Esophagus muscularis mucosa (tissue), 4 donors: ENCODE measurements at places on chromosomes 2 and 18. TPM values are rescaled to one million over a fixed set of nuclear protein-coding genes. Genes with fewer than 3 reads are reported as not detected.

Gene LBX2
- total RNA-seq = 0.69 TPM

Gene IL1RL2
- 0.19 TPM for total RNA-seq

DNA sequence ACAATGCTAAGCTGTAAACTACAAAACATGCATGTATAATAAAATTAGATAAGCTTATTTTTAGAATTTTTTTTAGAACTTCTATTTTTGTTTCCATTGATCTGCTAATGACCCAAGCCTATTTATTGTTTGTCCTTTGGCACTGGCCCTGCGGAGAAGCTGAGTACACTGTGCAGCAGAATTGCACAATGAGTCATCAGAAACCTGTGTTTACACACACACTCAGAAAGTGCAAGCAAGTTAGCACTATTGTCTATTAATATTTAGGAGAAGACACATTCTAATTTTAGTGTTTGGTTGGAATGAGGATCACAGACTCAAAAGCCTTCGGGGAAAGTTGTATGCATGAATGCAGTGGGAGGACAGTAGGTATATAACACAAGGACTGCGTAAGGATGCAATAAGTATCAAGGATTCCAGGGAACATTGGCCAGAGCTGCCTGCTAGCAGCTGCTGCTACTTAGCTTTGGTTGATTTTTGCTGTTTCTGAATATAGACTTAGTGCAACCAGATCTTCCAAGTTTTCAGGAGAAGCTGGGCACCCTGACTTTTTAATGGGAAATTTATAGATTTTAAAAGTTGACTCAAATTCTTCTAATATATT lies 128.2 kb downstream of the KCNH7 start:
- H3K27me3 ChIP-seq = no peaks in the 10 kb centered on the region
- no peaks in the 10 kb centered on the region for H3K4me1 ChIP-seq
- no peak for DNase-seq

DNA sequence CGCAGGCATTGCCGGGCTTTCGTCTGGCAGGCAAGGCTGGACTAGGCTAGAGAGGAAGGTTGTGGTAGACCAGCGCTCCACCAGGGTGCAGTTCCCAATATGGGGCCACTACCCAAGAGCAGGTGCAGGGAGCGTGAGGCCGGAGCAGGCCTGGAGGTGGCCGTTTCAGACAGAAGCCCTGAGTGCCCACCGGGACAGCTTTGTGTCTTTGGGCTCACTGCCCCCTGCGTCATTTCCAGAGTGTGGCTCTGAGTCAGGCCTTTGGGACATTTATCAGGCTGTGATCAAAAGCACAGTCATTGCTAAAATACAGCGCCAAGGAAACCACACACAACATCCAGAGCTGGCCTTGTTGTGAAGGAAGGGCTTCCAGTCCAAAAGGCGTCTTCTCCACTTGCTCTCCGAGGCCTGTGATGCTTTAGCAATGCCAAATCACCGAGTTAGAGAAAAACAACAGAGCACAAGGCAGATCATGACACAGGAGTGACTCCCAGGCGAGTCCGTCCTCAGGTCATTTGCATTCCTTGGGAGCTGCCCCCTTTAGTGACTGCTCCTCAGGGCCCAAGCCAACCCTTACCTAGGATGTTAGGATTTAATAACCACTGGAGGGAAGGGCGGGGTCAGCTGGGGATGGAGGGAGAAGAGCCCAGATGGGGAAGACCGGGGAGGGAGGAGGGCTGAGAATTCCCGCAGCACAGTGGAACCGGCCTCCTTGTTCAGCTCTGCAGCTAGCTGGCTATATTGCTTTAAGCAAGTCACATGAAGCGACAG lies 42.3 kb downstream of the RFX8 start:
- no peak for DNase-seq
- H3K36me3 ChIP-seq = no peaks in the 10 kb centered on the region
- H3K4me3 ChIP-seq = no peak overlapping the region
- no peaks in the 10 kb centered on the region for H3K27me3 ChIP-seq
- H3K27ac ChIP-seq = no peak overlapping the region

- no peak overlapping the region for H3K4me3 ChIP-seq
- no peak overlapping the region for H3K27ac ChIP-seq
- H3K36me3 ChIP-seq = no peaks in the 10 kb centered on the region
- H3K4me1 ChIP-seq = no peaks in the 10 kb centered on the region
- no peaks in the 10 kb centered on the region for H3K27me3 ChIP-seq
- no peak for DNase-seq
Measured at GRCh38 chr2:167424221-167424620, 535.9 kb downstream of the XIRP2 start.

DNA sequence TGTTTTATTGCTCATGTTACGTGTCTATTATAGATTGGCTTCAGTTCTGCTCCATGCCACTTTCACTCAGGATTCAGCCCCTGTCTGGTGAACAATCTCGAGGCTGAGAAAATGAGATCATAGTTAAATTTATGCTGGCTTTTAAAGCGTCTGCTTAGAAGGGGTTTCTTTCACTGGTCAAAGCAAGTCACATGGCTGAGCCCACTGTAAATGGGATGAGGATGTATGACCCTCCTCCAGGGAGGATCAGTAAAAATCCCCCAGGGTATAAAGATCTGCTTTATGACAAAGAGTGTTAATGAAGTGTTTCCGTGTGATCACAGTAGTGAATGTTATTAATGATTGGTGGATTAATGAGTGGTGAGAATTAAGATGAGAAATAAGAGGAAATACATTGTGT lies 6.2 kb upstream of the PLCL1 start:
- H3K4me1 ChIP-seq = peaks cover 4% of the 10 kb centered on the region
- H3K27ac ChIP-seq = no peak overlapping the region
- H3K4me3 ChIP-seq = no peak overlapping the region
- no peak for DNase-seq

DNA sequence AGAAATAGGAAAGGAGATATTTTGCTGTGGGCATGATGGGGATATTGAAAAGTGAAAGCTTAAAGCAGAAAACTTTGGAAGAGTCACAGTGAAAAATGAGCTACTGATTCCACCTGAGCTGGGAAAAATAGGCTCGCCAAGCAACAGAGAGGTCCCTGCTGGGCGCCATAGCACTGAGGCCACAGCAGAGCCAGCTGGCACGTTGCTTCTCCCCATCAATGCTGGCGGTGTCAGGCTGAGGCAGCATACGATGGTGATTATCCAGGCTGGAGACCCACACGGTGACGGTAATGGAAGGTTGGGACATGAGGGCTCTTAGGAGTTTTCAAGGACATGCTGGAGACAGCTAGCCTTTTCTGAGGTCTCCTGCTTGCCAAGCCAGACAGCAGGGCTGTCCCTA lies 25.8 kb upstream of the DTNB start:
- no peaks in the 10 kb centered on the region for H3K36me3 ChIP-seq
- no peak overlapping the region for H3K4me3 ChIP-seq
- H3K27ac ChIP-seq = no peak overlapping the region
- no peaks in the 10 kb centered on the region for H3K27me3 ChIP-seq
- peaks cover 7% of the 10 kb centered on the region for H3K4me1 ChIP-seq
- no peak for DNase-seq

Gene REG1B
- total RNA-seq = not detected

DNA sequence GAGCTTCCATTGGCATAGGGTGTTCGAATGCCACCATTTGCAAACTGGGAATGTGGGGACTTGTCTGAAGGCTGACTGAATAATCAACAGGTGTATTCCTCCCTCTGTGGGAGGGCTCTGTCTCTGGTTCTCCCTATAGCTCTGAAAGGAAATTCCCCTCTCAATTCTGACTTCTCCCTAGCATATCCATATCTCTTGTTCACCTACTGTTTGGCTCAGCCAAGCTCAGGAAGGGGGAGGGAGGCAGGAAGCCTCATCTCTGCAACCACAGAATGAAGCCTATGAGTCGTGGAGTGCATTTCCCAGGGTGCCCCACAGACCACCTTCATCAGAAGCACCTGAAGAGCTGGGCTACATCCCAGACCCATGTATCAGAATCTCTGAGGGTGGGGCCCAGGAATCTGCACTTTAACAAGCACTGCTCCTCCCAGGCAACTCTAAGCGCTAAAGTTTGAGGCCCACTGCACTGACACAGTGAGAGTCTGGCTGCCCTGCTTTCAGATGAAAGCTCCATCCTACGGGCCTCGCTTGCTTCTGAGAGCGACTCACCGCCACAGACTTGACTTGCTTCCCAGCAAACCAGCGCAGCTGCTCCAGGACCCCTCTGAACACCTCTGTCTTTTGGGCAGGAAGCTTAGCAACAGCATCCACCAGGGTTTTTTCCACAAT lies 32.0 kb downstream of the XDH start:
- no peaks in the 10 kb centered on the region for H3K27me3 ChIP-seq
- no peaks in the 10 kb centered on the region for H3K4me1 ChIP-seq
- no peak overlapping the region for H3K4me3 ChIP-seq
- no peak overlapping the region for H3K27ac ChIP-seq
- peak; percentile 80 for DNase-seq
- H3K36me3 ChIP-seq = no peaks in the 10 kb centered on the region

- DNase-seq = no peak
- H3K4me3 ChIP-seq = no peak overlapping the region
- no peak overlapping the region for H3K27ac ChIP-seq
- H3K36me3 ChIP-seq = no peaks in the 10 kb centered on the region
Measured at GRCh38 chr2:107633580-107634147, 193.0 kb upstream of the RGPD4 start.

GRCh38 chr2:219419331-219420197 lies 1.4 kb downstream of the DES start:
- peaks cover 51% of the 10 kb centered on the region for H3K36me3 ChIP-seq
- H3K4me1 ChIP-seq = peaks cover 19% of the 10 kb centered on the region
- DNase-seq = no peak
- H3K27ac ChIP-seq = peak overlapping the region; percentile 99
- peaks cover 5% of the 10 kb centered on the region for H3K27me3 ChIP-seq

- H3K36me3 ChIP-seq = no peaks in the 10 kb centered on the region
- peak overlapping the region; percentile 78 for H3K4me3 ChIP-seq
- H3K27ac ChIP-seq = peak overlapping the region; percentile 96
- H3K4me1 ChIP-seq = peaks cover 23% of the 10 kb centered on the region
- H3K27me3 ChIP-seq = no peaks in the 10 kb centered on the region
Measured at GRCh38 chr18:49813069-49813318, 339 bp downstream of the ACAA2 start.

Gene LOXHD1
- not detected for total RNA-seq

Gene CHST10
- total RNA-seq = 10.9 TPM

Gene CROCC2
- not detected for total RNA-seq

Gene SKOR2
- total RNA-seq = not detected

DNA sequence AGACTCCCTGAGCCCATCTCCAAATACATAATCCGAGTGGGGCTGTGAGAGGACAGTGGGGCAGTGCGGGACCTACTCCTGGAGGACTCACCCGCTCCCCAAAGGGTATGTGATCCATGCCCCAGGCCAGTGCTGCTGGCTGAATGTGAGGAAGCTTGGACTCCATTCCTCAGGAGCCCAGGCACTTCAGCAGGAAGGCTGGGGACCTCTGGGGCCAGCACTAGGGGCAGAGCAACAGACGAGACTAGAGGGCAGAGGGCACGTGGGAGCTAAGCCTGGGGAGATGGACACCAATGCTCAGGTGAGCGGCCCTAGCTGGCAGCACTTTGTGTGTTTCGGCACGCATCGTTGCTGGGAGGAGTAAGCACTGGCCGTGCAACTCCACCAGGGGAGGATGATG lies 84.9 kb downstream of the MALT1 start:
- no peaks in the 10 kb centered on the region for H3K27me3 ChIP-seq
- peak; percentile 42 for DNase-seq
- no peak overlapping the region for H3K4me3 ChIP-seq
- no peaks in the 10 kb centered on the region for H3K36me3 ChIP-seq
- H3K27ac ChIP-seq = no peak overlapping the region

Gene CFC1
- not detected for total RNA-seq

- no peaks in the 10 kb centered on the region for H3K36me3 ChIP-seq
- H3K27me3 ChIP-seq = no peaks in the 10 kb centered on the region
- no peaks in the 10 kb centered on the region for H3K4me1 ChIP-seq
Measured at GRCh38 chr2:102967451-102967850, 205.6 kb downstream of the TMEM182 start.

- DNase-seq = no peak
- no peak overlapping the region for H3K27ac ChIP-seq
- no peaks in the 10 kb centered on the region for H3K4me1 ChIP-seq
- H3K4me3 ChIP-seq = no peak overlapping the region
- H3K27me3 ChIP-seq = no peaks in the 10 kb centered on the region
Measured at GRCh38 chr2:84278386-84278785, 180.7 kb downstream of the SUCLG1 start.

- no peaks in the 10 kb centered on the region for H3K4me1 ChIP-seq
- H3K27ac ChIP-seq = no peak overlapping the region
- no peaks in the 10 kb centered on the region for H3K36me3 ChIP-seq
- DNase-seq = no peak
Measured at GRCh38 chr2:103616891-103617290, 855.1 kb downstream of the TMEM182 start.

GRCh38 chr2:128425216-128425615 lies 106.5 kb upstream of the HS6ST1 start:
- no peak overlapping the region for H3K4me3 ChIP-seq
- no peak overlapping the region for H3K27ac ChIP-seq
- peaks cover 14% of the 10 kb centered on the region for H3K4me1 ChIP-seq
- no peaks in the 10 kb centered on the region for H3K36me3 ChIP-seq
- H3K27me3 ChIP-seq = no peaks in the 10 kb centered on the region
- no peak for DNase-seq

Gene NPPC
- total RNA-seq = not detected

DNA sequence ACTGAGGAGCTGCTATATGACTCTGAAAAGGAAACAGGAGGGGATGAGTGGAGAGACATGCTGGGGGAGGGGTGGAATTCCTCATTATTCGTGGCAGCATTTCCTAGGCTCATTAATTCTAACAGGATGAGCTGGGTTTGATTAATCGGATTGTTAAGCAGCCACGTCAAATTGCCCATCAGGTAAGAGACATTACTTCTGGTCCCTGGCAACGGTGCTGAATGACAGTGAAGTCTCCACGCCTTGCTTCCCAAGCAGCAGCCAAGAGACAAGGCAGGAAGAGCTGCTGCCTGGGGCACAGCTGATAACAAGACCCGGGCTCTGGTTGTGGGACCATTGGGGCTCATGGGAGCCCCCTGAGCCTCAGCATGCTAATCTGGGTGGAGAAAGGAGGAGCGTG lies 86.6 kb downstream of the MARCHF4 start:
- H3K4me1 ChIP-seq = no peaks in the 10 kb centered on the region
- no peak overlapping the region for H3K4me3 ChIP-seq
- DNase-seq = no peak
- no peaks in the 10 kb centered on the region for H3K36me3 ChIP-seq

DNA sequence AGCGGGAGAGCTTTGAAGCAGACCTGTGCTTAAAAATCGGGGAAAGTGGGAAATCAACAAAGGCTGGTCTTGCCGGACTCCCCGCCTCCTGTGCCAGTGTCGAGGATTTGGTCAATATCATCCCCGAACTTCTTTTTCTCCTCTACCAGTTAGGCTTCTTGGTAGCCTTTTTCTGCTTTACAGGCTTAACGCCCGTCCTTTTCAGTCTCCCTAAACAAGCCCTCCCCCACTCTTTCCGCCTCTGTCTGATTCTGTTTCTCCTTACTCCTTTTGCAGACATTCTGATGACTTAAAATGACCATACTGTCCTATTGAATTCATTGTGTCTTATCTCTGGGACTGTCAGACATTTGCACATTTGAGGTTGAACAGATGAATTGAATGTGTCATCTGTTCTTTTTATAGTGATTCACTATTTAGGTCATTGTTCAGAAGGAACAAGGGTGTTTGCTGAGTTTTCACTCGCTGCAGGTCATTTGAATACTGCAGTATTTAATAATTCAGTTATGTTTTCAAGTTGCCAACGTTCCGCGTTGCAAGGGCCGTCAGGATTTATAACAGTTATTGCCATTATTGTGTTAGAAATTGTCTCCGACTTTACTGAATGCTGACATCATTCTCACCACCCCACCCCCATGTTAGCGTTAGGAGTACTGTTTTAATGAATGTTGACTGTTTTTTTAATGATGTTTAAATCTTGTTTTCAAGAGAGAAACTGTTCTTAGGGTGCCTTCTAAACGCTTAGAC lies 1.1 kb downstream of the ITGAV start:
- peak overlapping the region; percentile 95 for H3K27ac ChIP-seq
- no peak for DNase-seq
- no peaks in the 10 kb centered on the region for H3K27me3 ChIP-seq
- H3K4me3 ChIP-seq = peak overlapping the region; percentile 78
- H3K36me3 ChIP-seq = no peaks in the 10 kb centered on the region
